ENCODE measurements at places on chromosomes 5 and 9.

DNA sequence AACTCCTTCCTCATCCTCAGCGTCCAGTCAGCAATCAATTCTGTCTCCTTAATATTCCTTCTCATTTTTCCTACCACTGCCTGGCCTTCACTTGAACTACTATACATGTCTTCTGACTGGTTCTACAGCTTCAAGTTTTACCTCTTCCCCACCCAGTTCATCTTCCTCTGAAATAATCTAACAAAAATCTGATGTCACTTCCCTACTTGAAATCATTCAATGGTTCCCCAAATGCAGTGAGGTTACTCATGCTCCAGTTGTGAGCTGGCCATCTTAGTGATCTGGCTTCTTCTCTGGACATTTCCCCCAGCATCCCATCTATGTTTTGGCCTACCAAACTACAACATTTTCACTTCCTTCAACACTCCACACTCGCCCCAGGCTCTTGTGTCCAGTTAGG lies 14.9 kb upstream of the TMEM267 start:
- DNase-seq, result no peak

- no peak for DNase-seq
Measured at GRCh38 chr9:95078511-95078910, 239.0 kb downstream of the FANCC start.

- DNase-seq, result no peak
Measured at GRCh38 chr5:27830546-27830945, 792.2 kb upstream of the CDH9 start.

GRCh38 chr9:130834371-130835336 lies at the start of gene ABL1:
Gene ABL1 (plus strand): TSS chr9:130835254. CDS start chr9:130835447, 193 bp downstream.
- peak; percentile 83 for DNase-seq

GRCh38 chr5:88734983-88735382 lies 148.0 kb downstream of the MEF2C start:
- DNase-seq, result no peak

- DNase-seq, result no peak
Measured at GRCh38 chr5:136734628-136735027, 369.3 kb upstream of the TRPC7 start.

DNA sequence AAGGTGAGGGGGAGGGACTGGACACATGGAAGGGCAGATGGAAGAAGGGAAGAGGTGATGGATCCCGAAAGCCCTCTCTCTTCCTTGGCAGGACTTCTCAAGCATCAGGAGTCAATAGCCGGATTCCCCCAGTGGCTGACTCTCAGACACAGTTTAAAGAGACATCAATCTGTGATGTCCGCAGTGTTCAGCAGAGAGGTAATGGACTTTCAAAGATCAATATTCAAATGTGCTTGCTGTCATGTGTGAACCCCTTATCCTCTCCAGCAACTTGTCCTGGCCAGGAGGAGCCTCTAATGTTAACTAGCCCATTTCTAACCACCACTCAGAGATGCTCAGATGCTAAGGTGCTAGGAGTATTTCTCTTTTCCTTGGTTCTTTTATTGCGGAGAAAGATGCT lies 392.2 kb downstream of the IRX1 start:
- no peak for DNase-seq

DNA sequence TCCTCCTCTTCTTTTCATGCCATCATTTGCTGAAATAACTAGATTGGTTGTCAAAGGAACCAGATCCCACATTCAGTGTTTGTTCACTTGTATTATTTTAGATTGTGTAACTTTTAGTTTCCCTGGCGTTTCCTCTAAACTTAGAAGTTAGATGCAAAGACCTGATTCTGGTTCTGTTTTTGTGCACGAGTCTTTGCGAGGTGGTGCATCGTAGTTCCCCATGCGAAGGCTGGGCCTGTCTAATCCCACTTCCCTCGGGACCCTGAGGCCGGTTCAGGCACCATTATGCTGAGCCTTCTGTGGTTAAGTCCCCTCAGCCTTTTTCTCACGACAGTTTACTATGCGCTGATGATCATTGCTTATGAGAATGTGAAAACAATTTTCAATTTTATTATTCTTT lies 219.1 kb upstream of the OTULINL start:
- no peak for DNase-seq

DNA sequence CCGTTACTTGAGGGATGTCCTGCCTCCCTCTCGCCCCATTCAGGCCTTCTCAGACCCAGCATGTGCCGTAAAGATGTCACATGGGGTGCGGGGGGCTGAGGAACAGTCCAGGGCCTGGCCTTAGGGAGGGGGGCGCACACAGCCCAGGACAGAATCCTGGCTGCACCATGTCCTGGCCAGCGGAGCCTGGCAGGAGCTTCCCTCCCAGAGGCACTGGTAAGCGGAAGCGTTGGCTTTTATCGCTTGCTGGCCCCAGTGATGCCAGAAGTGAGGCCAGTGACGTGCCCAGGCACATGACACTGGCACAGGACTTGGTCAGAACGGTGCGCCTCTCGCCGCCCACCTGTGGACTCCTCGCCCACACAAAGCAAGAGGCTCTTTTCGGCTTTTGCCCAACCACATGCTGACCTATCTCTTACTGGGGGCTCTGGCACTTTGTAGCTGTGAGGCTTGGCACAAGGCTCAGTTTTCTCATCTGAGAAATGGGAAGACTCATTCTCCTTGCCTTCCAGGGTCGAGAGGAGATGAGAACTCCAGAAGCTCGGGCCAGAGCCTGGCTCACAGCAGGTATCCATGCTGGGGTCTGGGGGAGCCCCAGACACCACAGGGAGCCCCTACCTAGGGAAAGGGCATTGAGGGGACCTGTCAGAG lies 59.0 kb downstream of the LMX1B start:
- DNase-seq, result no peak

DNA sequence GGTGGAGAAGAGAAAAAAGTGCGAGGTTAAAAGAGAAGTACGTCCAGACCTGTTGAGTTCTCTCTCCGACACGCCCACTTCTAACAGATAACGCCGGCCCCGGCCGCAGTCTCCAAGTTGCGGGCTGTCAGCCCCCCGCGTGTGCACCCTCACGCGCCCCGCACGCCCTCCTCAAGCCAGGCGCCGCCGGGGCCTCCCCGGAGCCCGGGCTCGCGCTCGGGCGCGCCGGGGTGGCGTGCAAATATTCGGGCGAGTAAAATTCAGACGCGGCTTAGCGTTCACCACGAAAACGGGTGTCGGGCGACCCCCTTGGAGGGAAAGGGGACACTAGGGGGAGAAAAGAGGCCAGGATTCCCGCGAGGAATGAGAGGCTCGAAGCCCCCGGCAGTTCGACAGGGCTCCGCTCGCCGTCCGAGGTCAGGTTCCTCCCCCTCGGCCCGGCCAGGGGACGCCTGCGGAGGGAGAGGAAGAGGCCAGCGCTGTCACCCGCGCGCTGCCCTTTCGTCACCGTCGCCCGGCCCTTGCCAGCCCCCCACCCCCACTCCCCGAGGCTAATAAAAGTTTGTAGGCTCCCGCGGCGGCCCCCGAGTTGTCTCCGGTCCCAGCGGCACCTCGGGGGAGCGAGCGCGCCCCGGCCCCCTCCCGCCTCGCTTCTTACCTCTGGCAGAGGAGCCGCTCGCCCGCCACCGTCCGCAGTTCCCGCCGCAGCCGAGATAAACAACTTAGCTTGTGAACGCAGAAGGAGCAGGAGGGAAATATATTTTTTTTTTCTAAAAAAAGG lies 743 bp downstream of the NR3C1 start:
- peak; percentile 69 for DNase-seq

- no peak for DNase-seq
Measured at GRCh38 chr5:148397968-148398595, 14.3 kb downstream of the FBXO38 start.

GRCh38 chr5:110869927-110870326 lies 131.1 kb downstream of the SLC25A46 start:
- DNase-seq, result no peak

- DNase-seq, result no peak
Measured at GRCh38 chr5:51034222-51034901, 348.9 kb upstream of the ISL1 start.

GRCh38 chr9:36902861-36903524 lies 131.1 kb downstream of the PAX5 start:
- DNase-seq, result no peak

- DNase-seq, result peak; percentile 49
Measured at GRCh38 chr5:173671121-173671949, 54.9 kb upstream of the BOD1 start.

DNA sequence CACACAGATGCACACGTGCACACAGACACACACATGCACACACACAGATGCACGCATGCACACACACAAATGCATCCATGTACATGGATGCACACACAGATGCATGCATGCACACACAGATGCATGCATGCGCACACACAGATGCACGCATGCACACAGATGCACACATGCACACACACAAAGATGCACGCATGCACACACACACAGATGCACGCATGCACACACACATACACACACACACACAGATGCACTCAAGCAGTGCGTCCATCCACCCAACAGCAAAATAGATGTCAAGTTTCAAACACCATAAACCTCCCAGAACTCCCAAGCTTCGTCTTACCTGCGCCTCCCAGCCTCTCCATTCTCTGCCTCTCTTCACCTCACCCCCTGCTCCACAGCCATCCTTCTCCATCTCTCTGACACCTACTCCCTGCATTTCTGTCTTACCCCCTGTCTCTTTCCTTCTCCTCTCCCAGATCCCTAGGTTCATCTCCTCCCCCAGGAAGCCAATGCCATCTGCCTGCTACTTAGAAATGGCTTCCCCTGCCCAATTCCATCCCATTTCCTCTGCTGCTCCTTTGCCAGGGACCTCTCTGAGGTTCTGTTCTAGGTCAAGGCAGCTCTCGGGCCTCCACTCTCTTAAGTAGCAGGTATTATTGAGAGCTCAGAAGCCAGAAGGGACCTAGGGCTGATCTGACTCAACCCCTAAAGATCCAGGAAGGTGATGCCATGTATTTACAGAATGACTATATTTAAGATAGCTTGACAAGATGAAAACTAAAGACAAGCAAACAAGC lies 297.2 kb downstream of the MED10 start:
- DNase-seq, result no peak

GRCh38 chr5:151205411-151205810 lies 18.5 kb downstream of the CCDC69 start:
- DNase-seq, result no peak

DNA sequence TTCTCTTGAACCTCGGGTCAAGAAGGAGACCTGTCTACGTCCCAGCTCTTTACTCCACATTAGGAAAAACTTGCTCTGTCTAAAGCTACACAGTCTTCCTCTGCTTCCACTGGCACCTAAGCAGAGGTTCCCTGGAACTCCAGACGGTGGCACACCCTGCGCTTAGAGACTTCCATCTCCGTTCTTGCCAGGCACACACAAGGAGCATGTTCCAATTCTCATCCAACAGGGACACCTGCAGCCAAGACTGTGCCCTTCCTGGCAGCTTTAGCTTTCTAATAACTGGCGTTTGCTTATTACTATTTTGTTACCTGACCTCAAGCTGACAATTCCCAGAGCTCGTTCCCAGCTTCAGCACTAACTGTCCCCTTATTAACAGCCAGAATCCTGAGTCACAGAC lies 16.0 kb downstream of the CAPSL start:
- no peak for DNase-seq

DNA sequence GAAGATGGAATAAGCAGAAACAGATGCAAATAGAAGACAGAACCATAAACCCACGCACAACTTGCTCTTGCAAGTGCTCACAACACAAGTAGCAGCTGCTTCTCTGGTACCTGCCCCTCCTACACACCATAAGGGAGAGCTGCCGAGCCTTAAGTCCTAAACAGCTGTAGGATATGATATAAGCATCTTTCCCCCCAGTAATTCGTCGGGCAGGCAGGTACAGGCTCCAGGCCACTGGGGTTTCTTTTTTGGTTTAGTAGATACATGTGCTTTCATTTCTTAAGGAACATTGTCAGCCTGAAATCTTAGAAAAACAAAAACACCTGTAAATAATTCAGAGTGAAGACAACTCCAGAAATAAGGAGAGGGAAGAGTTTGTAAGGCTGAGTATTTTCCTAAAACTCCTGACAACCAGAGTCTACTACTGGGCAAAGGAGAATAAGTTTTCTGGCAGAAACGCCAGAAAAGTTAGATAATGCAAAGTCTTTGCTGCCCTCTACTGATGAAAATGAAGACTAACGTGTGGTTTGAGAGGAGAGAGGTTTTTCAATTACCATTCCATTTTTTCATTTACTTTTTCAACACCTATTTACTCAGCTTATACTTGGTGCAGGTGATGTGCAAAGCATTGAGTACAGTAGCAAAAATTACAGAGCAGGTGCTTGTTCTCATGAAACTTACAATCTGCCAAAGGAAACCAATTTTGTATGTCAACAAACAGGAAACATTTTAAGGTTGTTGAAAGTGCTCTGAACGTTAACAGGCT lies 20.1 kb upstream of the TCERG1 start:
- peak; percentile 64 for DNase-seq

DNA sequence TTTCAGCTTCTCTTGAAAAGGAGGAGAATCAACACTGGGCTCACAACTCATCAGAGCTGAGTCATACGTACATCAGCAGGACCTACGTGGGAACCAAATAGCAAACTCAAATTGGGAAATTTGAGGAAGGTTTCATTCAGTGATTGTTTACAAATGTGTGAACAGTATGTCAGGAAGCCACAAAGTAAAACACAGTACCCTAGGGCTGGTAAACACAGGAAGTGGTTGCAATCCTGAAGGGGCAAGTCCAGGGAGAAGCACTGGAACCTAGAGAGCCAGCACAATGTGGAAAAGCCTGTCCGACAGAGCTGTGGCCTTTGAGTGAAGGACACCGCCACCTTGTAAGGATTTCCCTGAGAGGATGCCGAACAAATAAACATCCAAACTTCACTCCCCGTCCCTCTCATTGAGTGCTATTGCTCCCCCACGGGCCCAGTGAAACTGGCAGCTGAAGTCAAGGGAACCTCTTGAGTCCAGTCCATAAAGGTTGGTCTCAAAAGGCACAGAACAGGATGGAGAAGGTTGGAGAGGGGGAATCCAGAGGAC lies 26.7 kb upstream of the RICTOR start:
- DNase-seq, result peak; percentile 96

- peak; percentile 3 for DNase-seq
Measured at GRCh38 chr5:36777105-36777757, 99.3 kb upstream of the NIPBL start.

DNA sequence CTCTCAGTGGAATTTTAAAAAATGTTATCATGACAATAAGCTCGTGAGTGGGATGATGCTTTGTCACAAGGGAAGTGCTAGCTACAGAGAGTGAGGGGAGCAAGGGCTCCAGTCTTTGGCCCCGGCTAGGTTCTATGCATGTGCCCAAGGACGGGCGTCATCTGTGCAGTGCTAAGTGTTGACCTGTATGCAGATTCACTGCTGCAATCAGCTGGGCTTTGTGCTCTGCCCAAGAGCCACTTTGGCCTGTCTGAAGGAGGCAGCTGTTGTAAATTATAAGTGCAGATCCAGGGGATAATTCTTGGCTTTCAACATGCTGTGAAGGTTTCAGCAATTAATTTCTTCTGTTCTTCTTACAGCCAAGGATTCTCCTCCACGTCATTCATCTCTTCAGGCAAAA lies 268.6 kb downstream of the PSAT1 start:
- DNase-seq, result peak; percentile 64

GRCh38 chr5:132226516-132227234 lies 978 bp downstream of the P4HA2 start:
- no peak for DNase-seq

GRCh38 chr5:127031863-127032232 lies 1.5 kb upstream of the MARCHF3 start:
- DNase-seq, result peak; percentile 67

- DNase-seq, result no peak
Measured at GRCh38 chr9:134367791-134368490, 41.7 kb downstream of the RXRA start.

Measured in foreskin fibroblast (primary cell).